IMR-90 (cell line): ENCODE measurements at places on chromosomes 2 and 18. TPM values are rescaled to one million over a fixed set of nuclear protein-coding genes. Genes with fewer than 3 reads are reported as not detected.

- H3K27ac ChIP-seq = no peak overlapping the region
- H3K36me3 ChIP-seq = no peaks in the 10 kb centered on the region
- H3K4me1 ChIP-seq = no peaks in the 10 kb centered on the region
- peaks cover 1% of the 10 kb centered on the region; the same call in 1 of the 2 replicates for H3K27me3 ChIP-seq
- peak overlapping the region; percentile 41 for H3K4me3 ChIP-seq
These were observed 579 bp downstream of the STAT4 start for GRCh38 chr2:191150230-191150599.

- no peaks in the 10 kb centered on the region; the same call in none of the 2 replicates for H3K36me3 ChIP-seq
- H3K4me3 ChIP-seq = peak overlapping the region; percentile 91
- peak; percentile 21 for DNase-seq
- H3K27ac ChIP-seq = peak overlapping the region; percentile 91
- H3K27me3 ChIP-seq = no peaks in the 10 kb centered on the region
These were observed 743 bp downstream of the HADHA start for GRCh38 chr2:26243470-26244308.

DNA sequence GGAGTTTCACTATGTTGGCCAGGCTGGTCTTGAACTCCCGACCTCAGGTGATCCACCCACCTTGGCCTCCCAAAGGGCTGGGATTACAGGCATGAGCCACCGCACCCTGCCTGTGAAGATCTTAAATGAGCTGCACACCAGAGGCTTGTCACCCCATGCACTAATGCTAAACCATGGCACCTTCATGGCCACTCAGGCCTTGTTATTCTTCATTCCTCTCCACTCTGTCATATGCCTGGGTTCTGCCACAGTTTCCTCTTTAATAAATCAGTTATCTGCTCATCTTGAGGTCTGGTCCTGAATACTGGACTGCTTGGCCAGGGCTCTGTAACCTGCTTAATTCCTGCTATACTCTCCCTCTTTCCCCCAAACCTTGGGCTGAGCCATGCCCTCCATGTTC is 303.9 kb upstream of the FBXO11 start:
- H3K4me1 ChIP-seq = peaks cover 6% of the 10 kb centered on the region
- H3K4me3 ChIP-seq = no peak overlapping the region
- H3K27me3 ChIP-seq = no peaks in the 10 kb centered on the region
- no peaks in the 10 kb centered on the region for H3K36me3 ChIP-seq
- DNase-seq = no peak

TEX44 gene
- total RNA-seq = not detected in 2 replicates

- H3K4me1 ChIP-seq = no peaks in the 10 kb centered on the region
- no peaks in the 10 kb centered on the region for H3K27me3 ChIP-seq
These were observed 98.8 kb upstream of the EML6 start for GRCh38 chr2:54624591-54625071.

DNA sequence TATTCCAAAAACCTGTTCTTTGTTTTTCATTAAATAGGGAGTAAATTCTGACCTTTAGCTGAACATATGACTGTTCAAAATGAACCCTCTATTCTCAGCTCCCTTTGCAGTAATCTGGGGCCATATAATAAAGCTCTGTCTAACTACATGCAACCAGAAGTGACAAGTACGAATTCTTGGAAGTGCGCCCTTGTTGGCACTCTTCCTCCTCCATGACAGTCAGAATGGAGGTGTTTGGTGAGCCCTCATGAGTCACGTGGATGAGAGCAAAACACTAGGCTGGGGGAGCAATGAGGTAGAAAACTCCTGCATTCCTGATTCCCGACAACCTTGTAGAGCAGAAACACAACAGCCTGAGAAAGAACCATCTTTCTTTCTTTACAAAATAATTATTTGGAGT is 552.9 kb downstream of the FBXO15 start:
- H3K27me3 ChIP-seq = no peaks in the 10 kb centered on the region
- H3K4me1 ChIP-seq = peaks cover 2% of the 10 kb centered on the region; the same call in 1 of the 2 replicates
- no peaks in the 10 kb centered on the region for H3K36me3 ChIP-seq
- no peak overlapping the region for H3K4me3 ChIP-seq
- no peak overlapping the region for H3K27ac ChIP-seq

DNA sequence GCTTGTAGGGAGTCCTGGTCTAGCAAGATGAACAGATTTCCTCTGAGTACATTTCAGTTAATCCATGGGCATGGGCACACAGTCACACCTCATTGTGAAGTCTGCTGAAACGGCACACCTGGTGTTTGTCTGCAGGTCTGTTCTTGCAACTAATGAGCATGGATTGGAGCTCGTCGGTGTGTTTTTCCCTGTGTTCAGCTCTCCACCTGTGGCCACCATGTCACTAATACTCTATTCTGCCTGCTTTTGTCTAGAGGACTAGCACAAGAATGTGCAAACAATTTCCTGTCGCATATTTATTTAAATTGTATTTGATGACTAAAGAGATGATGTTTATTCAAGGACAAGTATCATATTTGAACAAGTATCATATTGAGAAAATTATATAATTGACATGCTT is 24.5 kb upstream of the PPP4R1 start:
- peaks cover 7% of the 10 kb centered on the region for H3K4me1 ChIP-seq
- DNase-seq = no peak
- H3K27me3 ChIP-seq = no peaks in the 10 kb centered on the region
- no peak overlapping the region for H3K27ac ChIP-seq
- no peaks in the 10 kb centered on the region for H3K36me3 ChIP-seq
- no peak overlapping the region for H3K4me3 ChIP-seq

GRCh38 chr18:13018374-13018773 is 27.2 kb downstream of the CEP192 start:
- no peak overlapping the region for H3K4me3 ChIP-seq
- no peak for DNase-seq
- no peaks in the 10 kb centered on the region for H3K4me1 ChIP-seq
- peaks cover 18% of the 10 kb centered on the region for H3K36me3 ChIP-seq
- H3K27ac ChIP-seq = no peak overlapping the region
- no peaks in the 10 kb centered on the region for H3K27me3 ChIP-seq

DNA sequence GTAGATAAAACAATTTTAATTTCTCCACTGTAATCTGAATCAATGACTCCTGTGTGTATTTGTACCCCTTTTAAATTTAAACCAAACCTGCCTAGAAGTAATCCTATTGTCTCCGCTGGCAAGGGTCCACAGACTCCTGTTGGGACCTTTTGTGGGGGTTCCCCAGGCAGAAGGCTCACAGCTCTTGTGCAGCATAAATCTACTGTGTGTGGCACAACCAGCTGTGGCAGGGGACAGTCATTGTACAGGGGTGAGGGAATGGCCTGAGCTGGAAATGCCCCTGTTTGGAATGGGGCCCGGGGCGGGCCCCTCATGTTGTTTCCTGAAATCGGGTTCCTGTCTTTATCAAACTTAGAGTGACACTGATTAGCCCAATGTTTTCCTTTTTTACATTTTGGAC is 318.2 kb upstream of the FAM98A start:
- no peak overlapping the region for H3K27ac ChIP-seq
- H3K36me3 ChIP-seq = no peaks in the 10 kb centered on the region
- H3K27me3 ChIP-seq = no peaks in the 10 kb centered on the region
- H3K4me1 ChIP-seq = no peaks in the 10 kb centered on the region
- no peak overlapping the region for H3K4me3 ChIP-seq
- no peak for DNase-seq

DNA sequence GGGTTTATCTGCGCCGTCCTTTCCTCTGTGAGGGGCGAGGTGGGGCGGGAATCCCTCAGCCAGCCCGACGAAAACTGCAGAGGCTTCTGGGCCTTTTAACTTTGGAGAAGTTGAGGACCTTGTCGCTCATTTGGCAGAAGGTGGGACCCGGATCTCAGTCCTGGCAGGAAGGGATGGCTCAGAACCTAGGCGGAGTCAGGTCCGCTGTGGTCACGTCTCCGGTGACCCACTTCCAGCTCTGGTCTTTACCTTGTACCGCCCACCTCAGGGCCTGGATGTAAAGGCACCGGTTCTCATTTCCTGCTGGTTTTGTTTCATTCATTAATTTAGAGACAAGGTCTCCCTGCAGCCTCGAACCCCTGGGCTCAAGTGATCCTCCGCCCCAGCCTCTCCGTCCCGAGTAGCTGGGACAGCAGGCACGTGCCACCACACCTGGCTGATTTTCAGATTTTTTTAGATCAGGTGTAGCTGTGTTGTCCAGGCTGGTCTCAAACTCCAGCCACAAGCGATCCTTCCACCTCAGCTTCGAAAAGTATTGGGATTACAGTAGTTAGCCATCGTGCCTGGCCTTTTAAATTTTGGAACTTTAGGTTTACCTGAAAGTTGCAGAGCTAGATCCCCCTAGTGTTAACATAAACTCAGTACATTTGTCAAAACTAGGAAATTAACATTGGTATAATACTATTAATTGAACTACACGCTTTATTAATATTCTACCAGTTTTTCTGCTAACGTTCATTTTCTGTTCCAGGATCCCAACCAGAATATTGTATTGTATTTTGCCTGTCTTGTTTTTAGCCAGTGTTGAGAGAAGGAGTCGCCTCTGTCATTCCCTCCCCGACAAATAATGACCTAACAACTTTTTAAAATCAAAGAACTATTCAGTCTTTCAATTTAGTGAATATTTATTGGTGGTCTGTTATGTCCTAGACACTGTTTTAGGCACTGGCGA is 852 bp downstream of the POLI start:
- no peaks in the 10 kb centered on the region for H3K4me1 ChIP-seq
- peak; percentile 18 for DNase-seq
- H3K27ac ChIP-seq = peak overlapping the region; percentile 72

SERPINB13 gene
- total RNA-seq = not detected in 2 replicates

UGT1A8 gene
- not detected in 2 replicates for total RNA-seq
